ENCODE measurements at places on chromosomes 12 and 14.

DNA sequence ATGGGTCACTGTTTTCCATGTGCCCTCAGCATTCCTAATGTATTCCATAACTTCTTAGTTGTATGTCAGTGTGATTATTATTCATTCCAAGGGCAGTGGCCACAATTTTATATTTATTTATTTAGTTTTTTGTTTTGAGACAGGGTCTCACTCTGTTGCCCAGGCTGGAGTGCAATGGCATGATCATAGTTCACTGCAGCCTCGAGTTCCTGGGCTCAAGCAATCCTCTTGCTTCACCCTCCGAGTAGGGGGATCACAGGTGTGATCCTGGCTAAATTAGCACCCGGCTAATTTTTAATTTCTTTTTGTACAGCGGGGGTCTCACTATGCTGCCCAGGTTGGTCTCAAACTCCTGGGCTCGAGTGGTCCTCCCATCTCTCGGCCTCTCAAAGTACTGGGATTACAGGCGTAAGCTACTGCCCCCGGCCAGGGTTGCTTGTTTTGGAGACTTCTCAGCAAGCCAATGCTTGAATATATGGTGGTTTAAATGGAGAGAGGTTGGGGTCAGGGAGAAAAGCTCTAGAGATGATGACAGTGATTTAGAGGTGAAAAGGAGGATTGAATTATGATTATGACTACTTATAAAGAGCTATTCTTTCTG lies 7.6 kb downstream of the GPRC5A start:
- DNase-seq = no peak

GRCh38 chr14:91100102-91100501 lies 13.8 kb upstream of the DGLUCY start:
- no peak for DNase-seq

GRCh38 chr12:53538209-53538689 lies 31.0 kb upstream of the NPFF start:
- DNase-seq = no peak

- DNase-seq = no peak
These were observed 495.2 kb upstream of the SOX5 start for GRCh38 chr12:24444634-24445033.

GRCh38 chr14:50397390-50398188 lies 908 bp upstream of the CDKL1 start:
- no peak for DNase-seq

DNA sequence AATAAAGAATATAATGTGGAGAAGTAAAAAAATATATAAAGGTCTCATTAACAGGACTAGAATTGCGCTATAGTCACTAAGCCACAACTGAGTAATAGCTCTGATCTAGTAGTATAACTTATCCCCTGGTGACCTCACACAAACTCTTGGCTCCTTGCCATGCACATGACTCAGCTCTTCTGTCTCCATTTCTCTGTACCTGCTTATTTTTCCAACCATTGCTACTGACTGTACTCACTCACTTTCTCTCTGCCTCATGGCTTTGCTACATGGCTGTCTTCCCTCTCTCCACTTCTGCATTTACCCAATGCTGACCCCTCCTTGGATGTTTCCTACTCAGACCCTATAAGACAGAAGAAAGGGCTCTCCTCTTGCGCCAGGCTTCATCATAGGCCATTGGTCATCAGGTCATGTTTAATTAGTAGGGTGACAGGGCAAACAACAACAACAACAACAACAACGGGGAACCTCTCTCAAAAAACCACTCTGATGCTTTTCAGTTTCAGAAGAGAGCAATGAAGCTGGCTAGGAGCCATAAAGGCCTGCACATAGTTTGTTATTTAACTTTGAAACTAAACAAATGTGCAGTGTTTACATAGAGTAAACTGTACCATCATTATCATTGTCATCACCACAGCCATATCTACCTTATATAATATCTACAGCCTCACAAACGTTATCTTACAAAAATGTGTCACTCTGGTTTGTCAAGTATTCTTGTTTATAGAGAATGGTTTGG lies 25.6 kb upstream of the KRAS start:
- peak; percentile 67 for DNase-seq

GRCh38 chr12:24535334-24536069 lies 413.4 kb downstream of the BCAT1 start:
- no peak for DNase-seq

Measured in kidney epithelial cell (primary cell).